Activated CD4-positive, alpha-beta T cell treated with anti-CD3 and anti-CD28 coated beads, Interleukin-2, Interleukin-6, amounts not matched to agents 100 ng/mL and 50 ng/mL, durations not matched to agents 16 hours and 8 hours (primary cell): ENCODE measurements at places on chromosomes 1 and 21.
A peak's percentile ranks its signal among the peaks of the same experiment; 100 is the strongest.

GRCh38 chr1:220313576-220313975 is 41.3 kb upstream of the RAB3GAP2 start:
- no peak for DNase-seq

GRCh38 chr1:65230731-65231481 is 78.4 kb upstream of the DNAJC6 start:
- peak; percentile 74 for DNase-seq

- DNase-seq = peak; percentile 79
These were observed 9.0 kb downstream of the NPPA start for GRCh38 chr1:11838349-11839272.

- DNase-seq = no peak
These were observed 55.2 kb downstream of the RNF187 start for GRCh38 chr1:228542376-228542775.

- no peak for DNase-seq
These were observed 1.1 kb downstream of the TAS1R3 start for GRCh38 chr1:1332031-1332755.

DNA sequence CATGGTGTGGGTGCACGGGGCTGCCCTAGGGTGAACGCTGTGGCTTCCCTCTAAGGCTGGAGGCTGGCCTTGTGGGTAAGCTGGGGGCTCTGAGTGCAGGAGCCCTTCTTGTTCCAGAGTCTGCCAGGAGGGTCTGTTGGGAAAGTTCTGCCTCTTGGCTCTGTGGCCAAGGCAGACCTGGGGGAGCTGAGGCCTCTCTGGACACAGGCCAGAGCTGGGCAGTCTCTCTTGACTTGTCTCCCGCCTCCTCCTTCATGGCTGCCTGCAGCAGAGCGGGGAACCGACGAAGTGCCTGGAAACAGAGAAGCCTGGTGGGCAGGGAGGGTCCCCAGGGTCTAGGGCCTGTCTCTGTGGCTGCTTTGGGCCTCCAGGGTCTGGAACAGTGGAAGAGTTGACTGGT is 30.3 kb upstream of the PEX10 start:
- no peak for DNase-seq

- no peak for DNase-seq
These were observed 24.3 kb downstream of the SKI start for GRCh38 chr1:2252423-2252822.

- DNase-seq = no peak
These were observed 53.8 kb upstream of the SGIP1 start for GRCh38 chr1:66480162-66480561.

DNA sequence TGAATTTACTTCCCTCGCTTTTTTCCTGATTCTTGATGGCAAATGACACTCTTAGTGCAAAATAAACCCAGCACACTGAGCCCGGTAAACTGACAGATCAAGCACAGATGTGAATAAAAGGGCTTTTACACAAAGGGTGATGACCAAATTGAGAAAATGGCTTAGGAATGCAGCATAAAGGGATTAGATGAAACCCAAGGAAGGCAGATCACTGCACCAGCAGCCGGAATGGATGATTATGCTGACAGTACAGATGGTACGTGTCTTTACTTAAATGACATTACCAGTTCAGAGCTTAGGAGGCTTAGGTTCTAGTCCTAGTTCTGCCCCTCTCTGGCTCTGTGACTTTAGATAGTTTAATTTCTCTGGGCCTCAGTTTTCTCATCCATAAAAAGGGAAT is 12.0 kb downstream of the PKP1 start:
- DNase-seq = no peak

GRCh38 chr1:39294531-39294930 is 90.0 kb downstream of the MACF1 start:
- no peak for DNase-seq
